Activated naive CD4-positive, alpha-beta T cell treated with anti-CD3 and anti-CD28 coated beads for 36 hours (primary cell): ENCODE measurements at places on chromosomes 2 and 18. TPM values are rescaled to one million over a fixed set of nuclear protein-coding genes. Genes with fewer than 3 reads are reported as not detected.

DNA sequence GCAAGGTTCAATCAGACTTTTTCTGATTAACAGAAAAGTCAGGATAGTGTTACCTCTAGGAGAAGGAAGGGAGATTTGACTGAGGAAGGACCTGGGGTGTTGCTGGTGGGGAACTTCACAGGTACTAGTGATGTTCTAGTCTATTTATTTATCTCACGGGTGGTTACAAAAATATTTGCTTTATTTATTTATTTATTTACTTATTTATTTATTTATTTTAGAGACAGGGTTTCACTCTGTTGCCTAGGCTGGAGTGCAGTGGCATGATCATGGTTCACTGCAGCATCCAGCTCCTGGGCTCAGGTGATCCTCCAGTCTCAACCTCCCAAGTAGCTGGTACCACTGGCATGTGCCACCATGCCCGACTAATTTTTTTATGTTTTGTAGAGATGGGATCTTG, 105.4 kb downstream of the MCFD2 start:
- no peak for DNase-seq

- no peak for DNase-seq
These were observed 250.1 kb upstream of the CTAGE1 start for GRCh38 chr18:22667616-22668422.

Gene MAB21L4
- total RNA-seq = not detected

Gene PLA2R1
- total RNA-seq = not detected

DNA sequence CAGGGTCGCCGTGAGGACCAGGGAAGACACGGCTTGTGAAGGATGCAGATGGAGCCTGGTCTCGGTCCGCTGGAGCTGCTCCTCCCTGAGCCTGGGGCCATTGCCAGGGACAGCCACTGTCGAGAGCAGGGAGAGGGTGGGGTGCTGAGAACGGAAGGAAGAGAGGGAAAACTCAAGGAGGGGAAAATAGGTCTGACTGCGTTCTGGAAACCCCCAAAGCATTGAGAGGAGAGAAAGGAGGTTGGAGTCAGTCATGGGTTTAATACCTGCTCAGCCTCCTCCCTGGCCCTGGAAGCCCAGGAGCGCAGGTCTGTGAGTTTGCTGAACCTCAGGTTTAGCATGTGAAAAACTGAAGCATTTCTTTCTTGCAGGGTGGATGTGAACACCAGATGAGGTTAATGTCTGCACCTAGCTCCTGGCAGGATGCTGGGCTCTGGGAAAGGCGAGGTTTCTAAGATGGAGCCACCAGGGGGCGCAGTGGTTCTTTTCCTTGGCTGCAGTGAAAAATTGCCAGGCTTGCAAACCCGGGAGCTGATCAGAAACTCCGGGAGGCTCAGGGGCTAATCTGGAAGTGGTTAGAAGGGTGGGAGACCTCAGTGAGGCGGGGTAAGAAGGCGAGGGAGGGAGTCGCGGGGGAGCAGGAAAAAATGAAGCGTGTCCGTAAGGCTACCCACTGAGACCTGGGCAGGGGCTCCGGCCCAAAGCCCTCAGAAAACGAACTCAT, 33.6 kb upstream of the RNF149 start:
- peak; percentile 84 for DNase-seq

DNA sequence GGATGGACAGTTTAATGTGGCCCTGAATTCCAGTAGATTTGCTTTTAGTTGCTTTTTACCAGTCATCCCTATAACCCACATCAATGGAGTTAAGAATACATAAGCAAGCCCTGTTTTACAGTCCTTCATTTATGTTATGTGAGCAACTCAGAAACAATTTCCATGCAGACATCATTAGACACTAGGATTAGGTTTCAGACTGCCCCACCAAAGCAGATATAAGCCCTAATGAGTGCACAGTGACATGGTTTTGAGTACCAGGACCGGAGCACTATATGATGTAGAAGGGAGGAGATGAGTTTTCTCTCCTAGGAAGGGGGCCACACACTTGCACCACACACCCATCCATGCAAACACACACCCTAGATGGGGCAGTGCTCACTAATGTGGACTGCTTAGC, 15.5 kb downstream of the KCNS3 start:
- no peak for DNase-seq

GRCh38 chr2:40087434-40087833, 308.4 kb upstream of the THUMPD2 start:
- DNase-seq = no peak

GRCh38 chr2:70399046-70399445, 97.2 kb upstream of the FAM136A start:
- DNase-seq = no peak

Gene LYG2
- total RNA-seq = not detected

Gene ASTL
- 2.5 TPM for total RNA-seq

Gene CCDC178
- total RNA-seq = not detected

DNA sequence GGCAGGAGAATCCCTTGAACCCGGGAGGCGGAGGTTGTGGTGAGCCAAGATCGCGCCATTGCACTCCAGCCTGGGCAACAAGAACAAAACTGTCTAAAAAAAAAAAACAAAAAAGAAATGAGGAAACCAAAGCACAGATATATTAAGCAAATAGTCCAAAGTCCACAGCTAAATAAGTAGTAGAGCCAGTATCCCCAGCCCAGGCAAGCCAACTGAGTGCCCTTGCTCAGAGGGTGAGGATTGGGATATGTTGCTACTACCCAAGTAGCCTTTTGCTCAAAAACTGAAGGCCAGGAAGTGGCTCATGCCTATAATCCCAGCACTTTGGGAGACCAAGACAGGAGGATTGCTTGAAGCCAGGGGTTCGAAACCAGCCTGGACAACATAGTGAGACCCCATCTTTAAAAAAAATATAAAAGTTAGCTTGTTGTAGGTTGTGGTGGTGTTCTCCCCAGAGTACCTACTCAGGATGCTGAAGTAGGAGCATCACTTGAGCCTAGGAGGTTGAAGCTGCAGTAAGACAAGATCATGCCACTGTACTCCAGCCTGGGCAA, 5.4 kb downstream of the CFAP36 start:
- no peak for DNase-seq

GRCh38 chr2:230627806-230628724, 84.6 kb upstream of the CAB39 start:
- no peak for DNase-seq

Gene PTPRM
- total RNA-seq = 6.1 TPM

- DNase-seq = no peak
These were observed 14.9 kb downstream of the MAL start for GRCh38 chr2:95040426-95040825.

DNA sequence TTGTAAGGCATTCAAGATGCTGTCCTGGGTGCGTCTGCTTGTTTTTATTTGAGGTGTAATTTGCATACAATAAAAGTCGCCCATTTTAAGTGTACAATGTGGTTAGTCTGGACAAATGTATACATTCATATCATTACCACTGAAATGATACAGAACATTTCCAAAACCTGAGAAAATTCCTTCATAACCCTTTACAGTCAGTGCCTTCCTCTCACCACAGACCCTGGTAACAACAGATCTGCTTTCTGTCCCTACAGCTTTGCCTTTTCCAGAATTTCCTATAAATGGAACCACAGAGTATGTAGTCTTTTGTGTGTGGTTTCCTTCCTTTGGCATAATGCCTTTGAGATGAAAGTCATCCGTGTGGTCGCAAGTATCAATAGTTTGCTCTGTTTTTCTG, 45.8 kb upstream of the NFU1 start:
- DNase-seq = no peak

DNA sequence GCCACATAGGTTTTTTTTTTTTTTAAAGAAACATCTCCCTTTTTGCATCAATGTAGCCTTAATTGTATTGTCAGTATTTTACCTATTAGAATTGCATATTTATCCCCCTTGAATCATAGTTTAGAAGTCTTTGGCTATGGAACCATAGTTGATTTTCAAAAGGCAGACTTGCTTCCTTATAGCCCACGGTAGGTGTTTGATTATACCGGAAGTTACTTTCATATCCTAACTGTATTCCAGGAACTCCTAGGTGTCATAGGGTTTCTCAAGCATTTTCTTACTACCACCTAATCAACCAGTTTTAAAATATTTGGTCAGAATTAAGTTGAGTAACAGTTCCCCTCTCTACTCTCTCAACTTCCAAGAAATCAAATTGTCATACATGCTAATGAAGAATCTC, 86.6 kb upstream of the TSPYL6 start:
- no peak for DNase-seq

DNA sequence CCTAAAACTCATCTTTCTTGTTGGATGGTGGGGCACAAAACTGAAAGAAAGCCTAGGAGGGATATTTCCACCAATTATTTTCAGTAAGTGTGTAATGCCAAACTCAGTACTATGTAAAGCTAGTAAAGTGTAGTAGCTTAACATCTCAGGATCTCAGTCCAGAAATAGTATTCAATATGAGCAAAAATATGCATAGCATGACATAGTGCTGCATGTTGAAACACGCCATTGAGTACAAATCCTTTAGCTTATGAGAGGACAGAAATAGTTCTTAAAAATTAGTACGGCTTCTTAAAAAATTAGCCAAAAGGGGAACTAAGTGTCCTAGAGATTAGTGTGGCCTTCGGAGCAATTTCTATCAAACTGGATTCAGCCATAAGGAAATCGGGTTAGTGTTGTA, 21.7 kb upstream of the ATL2 start:
- DNase-seq = no peak

GRCh38 chr2:44705876-44706480, 235.5 kb upstream of the SIX3 start:
- no peak for DNase-seq

Gene TRIM54
- total RNA-seq = not detected

Gene ANKRD44
- 101 TPM for total RNA-seq

Gene GPR39
- not detected for total RNA-seq

Gene RAD51AP2
- not detected for total RNA-seq

GRCh38 chr2:86147793-86148192, 41.8 kb downstream of the PTCD3 start:
- no peak for DNase-seq

DNA sequence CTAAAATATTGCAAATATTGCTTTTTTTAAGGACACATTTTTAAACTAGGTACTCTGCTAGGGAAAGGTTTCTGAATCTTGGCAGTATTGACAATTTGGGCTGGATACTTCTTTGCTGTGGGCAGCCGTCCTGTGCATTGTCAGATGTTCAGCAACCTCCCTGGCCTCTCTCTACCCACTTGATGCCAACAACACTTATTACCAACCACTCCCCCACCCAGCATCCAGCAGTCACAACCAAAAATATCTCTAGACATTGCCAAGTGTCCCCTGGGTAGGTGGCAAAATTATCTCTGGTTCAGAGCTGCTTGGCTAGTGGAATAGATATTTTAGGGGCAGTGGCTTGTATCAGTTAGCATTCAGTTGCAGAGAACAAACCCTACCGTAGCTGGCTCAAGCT, 114.3 kb upstream of the PNPT1 start:
- no peak for DNase-seq

- no peak for DNase-seq
These were observed 80.5 kb upstream of the OTOF start for GRCh38 chr2:26558271-26559043.

- peak; percentile 98 for DNase-seq
These were observed 246 bp upstream of the KLF7 start for GRCh38 chr2:207166039-207166348.

Gene NCOA1
- 14.0 TPM for total RNA-seq

DNA sequence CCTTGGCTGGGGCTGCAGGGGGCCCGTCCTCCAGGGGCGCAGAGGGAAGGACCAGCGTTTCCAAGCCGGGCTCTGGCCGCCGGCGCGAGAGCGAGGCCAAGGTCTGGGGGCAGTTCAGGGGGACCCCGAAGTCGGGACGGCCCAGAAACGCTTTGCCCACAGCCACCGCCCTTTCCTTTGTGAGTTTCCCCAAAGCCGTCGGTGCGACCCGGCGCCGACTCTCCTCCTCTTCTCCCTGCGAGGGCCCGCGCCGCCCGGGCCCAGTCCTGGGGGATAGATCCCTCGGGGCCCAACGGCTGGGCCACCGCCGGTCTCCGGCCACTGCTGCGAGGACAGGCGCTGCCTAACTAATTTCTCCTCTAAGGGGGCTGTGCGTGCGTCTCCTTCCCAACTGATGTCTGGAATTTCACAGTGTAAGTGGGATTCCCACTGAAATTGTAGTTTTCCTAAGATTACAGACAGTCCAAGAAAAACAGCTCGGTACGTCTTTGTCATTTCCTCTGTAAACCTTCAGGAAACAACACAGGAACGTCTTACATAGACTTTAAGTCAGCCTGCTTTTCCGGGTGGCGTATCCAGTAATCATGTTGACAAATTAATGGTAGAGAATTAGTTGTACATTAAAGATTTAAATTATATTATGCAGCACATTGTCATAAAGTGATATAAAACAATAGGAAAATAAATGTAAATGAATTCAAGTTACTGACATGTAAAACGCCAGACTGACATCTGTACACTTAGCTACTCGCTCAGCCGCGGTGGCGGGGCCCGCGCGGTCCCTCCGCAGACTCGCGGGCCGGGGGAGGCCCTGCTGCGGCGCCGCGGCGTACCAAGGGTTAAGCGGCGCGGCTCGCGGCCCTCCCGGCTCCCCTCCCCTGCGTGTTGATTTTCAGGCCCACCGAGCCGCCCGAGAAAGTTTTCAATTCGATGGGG, 139.4 kb upstream of the SIX3 start:
- DNase-seq = no peak

DNA sequence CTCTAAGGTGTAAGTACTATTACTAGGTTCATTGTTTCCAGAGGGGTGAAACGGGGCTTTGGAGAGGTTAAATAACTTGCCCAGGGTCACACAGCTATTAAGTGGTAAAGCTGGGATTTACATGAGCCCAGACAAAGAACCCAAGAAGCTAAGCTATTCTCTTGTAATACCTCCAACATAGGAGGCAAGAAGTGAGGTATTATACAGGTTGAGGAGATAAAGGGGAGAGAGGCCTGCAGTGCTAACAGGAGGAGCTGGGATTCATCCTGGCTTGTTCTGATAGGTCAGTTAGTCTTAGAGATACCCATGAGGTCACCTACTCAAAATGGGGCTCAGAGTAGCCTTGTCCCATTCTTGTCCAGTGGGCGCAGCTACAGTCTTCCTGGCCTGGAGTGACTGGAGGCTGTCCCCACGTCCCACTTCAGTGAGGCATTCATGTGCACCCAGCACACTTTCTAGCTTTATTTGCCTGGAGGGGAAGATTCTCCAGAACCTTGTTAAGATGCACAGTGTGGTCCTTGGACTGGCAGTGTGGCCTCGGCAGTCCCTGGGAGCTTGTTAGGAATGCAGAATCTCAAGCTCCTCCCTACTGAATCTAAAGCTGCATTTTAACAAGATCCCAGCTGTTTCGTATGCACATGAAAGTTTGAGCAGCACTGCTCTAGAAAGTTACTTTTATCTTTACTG, 63.5 kb downstream of the MEIS1 start:
- no peak for DNase-seq

- DNase-seq = peak; percentile 71
These were observed 118.6 kb downstream of the ANKRD44 start for GRCh38 chr2:197191940-197192322.

- peak; percentile 34 for DNase-seq
These were observed 76.0 kb downstream of the RFTN2 start for GRCh38 chr2:197599285-197599965.

- DNase-seq = peak; percentile 14
These were observed 5.4 kb upstream of the CRYGC start for GRCh38 chr2:208134928-208135586.

DNA sequence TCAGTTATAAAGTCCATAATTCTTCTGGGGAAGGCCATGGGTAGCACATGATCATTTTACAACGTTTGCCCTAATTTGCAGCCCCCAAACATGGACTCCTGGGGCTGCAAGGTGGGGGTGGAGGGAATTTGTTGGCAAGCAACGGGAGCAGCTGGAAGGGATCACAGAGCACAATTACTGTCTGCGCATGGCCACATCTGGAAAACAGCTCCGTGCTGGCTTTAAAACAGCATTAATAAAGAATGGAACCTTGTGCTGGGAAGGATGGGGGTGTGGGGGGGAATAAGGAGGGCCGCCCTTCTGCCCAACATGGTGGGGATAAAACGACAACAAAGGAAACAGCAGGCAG, 60.9 kb upstream of the SLC14A2 start:
- DNase-seq = no peak

Gene IL36B
- total RNA-seq = not detected

Gene GKN1
- total RNA-seq = not detected
